Transverse colon (tissue), 4 donors: ENCODE measurements at places on chromosomes 5 and 9. TPM values are rescaled to one million over a fixed set of nuclear protein-coding genes. Genes with fewer than 3 reads are reported as not detected.

GRCh38 chr9:116450378-116451139, 236.5 kb upstream of the TRIM32 start:
- DNase-seq = no peak

DMGDH gene
- total RNA-seq = 2.7 TPM

DNA sequence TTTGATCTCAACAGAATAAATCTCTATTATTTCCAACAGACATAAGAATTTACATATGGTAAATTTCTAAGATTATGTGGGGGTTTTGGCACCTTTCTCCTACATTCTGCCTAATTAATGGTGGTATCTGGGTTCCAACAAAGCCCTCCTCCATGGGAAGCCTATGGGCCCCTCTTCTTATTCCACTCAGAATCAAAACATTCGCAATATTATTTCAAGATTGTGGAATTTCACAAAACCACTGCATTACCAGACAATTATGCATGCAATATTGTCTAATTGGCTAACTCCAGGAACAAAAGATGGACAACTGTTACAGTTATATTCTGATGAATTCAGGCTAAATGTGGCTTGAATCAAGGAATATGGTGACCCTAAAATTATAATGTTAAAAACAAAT, 434.0 kb downstream of the NFIB start:
- DNase-seq = no peak

GRCh38 chr9:97484134-97484533, 17.3 kb upstream of the TMOD1 start:
- no peak for DNase-seq

CWC27 gene
- total RNA-seq = 36.2 TPM

- no peak for DNase-seq
These were observed 112.8 kb downstream of the CMYA5 start for GRCh38 chr5:79802406-79802805.
